ENCODE measurements at places on chromosomes 6 and 20.
A peak's percentile ranks its signal among the peaks of the same experiment; 100 is the strongest.

DNA sequence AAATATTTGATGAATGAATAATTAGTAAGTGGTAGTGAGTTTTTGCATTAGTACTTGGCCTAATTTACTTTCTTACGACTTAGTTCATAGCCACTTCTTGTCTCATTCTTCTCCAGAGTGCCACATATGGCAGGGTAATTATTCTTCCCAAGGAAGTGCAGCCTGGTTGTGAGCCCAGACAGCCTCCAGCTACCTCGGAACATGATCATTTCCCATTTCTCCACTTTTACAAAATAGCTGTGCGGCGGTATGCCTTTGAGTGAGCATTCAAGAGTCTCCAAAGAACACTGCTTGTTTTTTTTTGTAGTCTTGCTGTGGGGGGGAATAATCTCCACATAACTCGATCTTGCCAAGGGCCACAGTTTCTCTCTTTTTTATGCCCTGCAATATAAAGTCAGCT is 765.0 kb downstream of the HDGFL1 start:
- DNase-seq, result no peak

DNA sequence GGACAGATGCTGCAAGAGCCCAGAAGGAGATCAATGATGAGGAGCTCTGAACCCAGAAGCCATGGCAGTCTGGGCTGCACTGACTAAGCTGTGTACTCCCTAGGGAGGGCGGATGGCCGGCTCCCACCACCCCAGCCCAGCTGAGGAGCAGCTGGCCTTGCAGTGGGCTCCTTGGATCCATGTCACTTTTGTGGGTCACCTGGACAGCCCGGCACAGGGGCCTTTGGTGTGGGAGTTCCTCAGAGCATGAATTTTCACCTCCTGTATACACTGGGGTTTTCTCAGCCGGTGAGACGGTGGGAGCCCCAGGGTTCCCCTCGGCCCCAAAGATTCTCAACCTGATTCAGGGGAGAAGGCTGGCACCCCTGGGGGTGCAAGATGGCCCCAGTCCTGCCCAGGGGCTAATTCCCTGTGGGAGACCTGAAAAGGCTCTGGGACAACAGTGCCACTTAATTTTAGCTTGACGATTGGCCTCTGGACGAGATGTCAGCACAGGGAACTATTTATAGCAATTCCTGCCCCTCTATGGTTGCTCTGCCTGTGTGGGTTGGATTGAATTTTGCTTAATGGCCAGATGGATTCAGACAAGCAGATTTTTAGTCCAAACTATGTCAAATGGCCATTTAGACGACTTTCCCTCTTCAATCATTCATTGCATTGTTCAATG is 121.6 kb upstream of the PMEPA1 start:
- no peak for DNase-seq

DNA sequence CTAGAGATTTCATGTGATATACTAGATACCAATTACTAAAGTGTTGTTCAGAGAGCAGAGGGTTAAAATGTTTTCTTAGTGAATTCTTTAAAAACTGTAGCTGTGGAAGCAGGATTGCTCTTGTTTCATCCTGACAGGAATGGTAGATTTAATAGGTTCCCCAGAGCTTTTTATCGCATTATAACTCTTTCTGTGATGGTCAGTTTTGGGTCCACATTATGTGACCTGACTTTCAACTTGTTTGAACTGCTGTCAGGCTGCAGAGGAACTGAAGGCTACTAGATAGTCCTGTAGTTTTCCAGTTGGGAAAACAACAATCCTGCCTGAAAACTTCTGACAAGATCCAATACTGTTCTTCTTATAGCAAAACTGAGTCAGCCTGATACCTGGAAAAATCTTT is 329.3 kb upstream of the FLRT3 start:
- no peak for DNase-seq

GRCh38 chr6:68976260-68976659 is 341.2 kb downstream of the ADGRB3 start:
- DNase-seq, result no peak

- no peak for DNase-seq
Measured at GRCh38 chr6:149084026-149084425, 233.5 kb upstream of the TAB2 start.

- no peak for DNase-seq
Measured at GRCh38 chr6:102355578-102355977, 962.1 kb downstream of the GRIK2 start.

DNA sequence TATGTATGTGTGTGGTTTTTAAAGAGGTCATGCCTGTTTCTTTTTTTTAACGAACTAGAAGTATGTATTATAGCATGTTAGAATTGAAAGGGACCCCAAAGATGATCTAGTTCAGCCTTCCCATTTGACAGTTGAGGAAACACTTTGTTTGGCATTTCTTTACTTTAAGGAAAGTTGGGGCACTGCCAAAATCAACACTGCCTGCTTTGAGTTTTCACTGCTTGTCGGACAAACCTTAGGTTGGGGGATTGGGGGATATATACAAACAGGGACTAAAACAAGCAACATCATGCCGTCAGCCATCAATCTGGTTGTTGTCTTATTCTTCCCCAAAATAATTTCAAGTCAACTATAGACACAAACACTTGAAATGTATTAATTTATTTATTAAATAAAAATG is 14.1 kb upstream of the CALHM6 start:
- no peak for DNase-seq

- DNase-seq, result no peak
Measured at GRCh38 chr6:166575205-166575604, 11.3 kb downstream of the RAMACL start.

GRCh38 chr6:158705386-158706126 is 55.7 kb downstream of the SYTL3 start:
- DNase-seq, result no peak

DNA sequence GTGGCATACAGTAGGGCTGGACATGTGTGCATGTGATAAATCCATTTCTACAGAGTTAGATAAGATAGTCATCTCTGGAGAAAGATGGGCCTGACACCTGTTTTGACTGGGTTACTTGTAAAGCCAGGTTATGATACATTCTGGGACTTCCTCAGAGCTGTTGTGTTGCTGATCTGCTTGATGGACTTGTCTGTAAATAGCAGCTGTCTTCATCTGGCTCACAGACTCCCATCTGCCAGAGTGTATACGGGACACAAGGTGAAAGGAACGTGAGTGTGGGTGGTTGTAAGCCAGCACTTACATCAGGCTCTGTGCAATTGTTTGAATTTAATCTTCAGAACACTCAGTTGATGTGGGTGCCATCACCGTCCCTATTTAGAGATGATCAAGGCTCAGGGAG is 49.8 kb downstream of the ZDHHC14 start:
- no peak for DNase-seq

- no peak for DNase-seq
Measured at GRCh38 chr6:120938876-120939472, 395.3 kb downstream of the TBC1D32 start.

- DNase-seq, result no peak
Measured at GRCh38 chr6:119276211-119276610, 73.3 kb downstream of the MAN1A1 start.

DNA sequence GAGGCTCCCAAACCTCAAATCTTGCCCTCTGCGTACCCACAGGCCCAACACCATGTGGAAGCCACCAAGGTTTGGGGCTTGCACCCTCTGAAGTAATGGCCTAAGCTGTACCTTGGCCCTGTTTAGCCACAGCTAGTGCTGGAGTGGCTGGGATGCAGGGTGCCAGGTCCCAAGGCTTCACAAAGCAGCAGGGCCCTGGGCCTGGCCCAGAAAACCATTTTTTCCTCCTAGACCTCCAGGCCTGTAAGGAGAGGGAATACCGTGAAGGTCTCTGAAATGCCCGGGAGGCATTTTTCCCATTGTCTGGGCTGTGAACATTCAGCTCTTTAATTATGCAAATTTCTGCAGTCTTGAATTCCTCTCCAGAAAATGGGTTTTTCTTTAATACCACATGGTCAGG is 223.7 kb upstream of the CCN2 start:
- no peak for DNase-seq

- no peak for DNase-seq
Measured at GRCh38 chr6:128039543-128039942, 138.7 kb upstream of the THEMIS start.

DNA sequence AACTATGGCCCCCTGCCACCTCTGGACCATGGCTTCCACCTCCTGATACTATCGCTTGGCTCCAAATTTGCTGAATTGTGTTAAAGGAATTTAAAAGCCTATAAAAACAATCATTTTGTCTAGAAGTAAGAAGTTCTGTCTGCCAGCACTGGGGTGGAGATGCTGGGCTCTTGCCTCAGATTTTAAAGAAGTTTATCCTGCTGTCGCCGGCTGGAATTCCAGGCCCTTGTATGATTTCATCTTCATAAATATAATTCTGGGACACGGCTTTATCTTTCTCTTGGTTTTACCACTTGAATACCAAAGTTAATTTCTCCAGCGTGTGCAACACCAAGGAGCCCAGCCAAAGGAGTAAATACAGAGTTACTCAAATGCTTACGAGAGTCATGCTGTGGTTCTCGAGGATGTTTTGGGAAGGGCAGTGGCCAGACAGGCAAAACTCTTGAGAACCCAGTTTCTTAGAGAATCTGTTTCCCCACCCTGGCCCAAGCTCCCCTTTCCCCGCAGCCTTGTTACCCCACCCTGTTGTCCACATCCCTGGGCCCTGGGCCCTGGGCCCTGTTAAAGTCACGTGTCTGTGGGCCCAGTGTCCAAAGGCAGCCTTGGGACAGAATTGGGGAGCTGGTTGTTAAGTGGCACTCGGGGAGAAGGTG is 31.9 kb downstream of the C6orf89 start:
- no peak for DNase-seq

DNA sequence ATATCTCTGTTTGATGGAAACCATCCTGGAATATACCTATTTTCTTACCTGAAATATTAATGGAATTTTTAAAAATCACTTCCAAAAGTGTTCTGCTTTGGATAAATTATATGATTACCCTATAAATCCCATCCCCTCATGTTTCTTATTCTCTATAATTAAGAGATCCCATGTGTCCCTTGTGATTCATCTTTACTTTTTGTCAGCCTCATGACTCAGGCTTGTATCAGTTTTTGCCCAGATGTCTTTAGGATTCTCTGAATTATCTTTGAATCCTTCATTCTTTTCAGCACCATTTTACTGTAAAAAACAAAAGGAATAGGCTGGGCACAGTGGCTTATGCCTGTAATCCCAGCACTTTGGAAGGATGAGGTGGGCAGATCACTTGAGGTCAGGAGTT is 804.5 kb upstream of the CITED2 start:
- no peak for DNase-seq

GRCh38 chr6:155523821-155524651 is 68.4 kb upstream of the NOX3 start:
- DNase-seq, result no peak

DNA sequence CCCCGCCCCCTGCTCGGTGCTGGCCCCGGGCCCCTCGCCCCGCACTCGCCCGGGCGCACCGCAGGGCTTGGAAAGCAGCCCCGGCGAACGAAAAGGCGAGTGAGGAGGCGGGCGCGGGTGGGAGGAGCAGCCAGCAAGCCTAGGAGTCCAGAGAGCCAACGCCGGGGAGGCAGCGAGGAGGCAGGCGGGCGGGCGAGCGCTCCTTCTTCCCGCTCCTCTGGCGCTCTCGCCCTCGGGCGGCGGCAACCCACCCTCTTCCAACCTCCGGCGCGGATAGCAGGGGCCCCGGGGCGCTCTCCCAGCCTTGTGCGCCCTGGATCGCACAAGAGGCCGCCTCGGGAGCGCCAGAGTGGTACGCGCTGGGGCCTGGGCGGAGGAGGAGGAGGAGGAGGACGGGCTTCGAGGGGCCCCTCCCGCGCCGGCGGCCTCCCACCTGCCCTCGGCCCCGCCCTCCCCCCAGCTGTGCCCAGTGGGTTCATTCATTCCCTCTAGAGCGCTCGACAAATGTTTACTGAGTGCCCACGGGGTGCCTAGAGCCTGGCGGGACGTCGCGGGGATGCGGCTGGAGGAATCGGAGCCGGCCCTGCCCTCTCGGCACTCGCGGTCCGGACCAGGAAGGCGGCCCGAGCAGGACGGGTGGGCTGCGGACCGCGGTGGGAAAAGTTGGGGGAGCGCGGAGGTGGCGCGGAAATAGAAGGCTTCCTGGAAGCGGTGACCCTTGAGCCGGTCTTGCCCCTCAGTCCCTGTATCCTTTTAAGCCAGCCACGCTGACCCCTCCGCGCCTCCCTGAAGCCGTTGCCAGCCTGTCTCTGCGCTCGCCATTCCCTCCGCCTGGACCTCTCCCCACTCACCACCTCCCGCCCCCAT is at the start of gene BMP7:
Gene BMP7 (minus strand): TSS at position 351 of the 867 bp plus-strand sequence. CDS start 519 bp downstream, outside the sequence.
- peak; percentile 9 for DNase-seq

DNA sequence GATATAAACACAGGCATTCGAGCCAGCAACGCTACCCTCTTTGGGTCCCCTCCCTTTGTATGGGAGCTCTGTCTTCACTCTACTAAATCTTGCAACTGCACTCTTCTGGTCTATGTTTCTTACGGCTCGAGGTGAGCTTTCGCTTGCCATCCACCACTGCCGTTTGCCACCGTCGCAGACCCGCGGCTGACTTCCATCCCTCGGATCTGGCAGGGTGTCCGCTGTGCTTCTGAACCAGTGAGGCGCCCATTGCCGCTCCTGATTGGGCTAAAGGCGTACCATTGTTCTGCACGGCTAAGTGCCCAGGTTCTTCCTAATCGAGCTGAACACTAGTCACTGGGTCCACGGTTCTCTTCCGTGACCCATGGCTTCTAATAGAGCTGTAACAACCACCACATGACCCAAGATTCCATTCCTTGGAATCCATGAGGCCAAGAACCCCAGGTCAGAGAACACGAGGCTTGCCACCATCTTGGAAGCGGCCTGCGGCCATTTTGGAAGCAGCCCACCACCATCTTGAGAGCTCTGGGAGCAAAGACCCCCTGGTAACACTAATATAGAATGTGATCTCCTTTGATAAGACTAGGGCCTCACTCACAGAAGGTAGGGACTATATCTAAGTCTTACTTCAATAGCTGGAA is 973 bp downstream of the UBD start:
- no peak for DNase-seq

DNA sequence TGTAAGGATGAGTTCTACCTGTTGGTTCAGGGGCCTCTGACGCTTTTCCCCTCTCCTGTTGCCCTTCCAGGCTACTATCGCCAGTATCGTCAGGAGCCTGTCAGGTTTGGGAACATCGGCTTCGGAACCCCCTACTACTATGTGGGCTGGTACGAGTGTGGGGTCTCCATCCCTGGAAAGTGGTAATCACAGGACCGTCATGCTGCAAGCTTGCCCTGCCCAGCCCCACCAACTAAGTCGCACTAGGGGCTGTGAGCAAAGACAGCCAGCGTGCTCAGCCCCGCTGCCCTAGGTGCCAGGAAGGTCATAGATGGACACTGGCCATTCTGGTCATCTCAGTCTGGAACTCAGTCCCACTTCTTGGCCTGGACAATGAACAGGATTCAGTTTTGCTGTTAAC is 102.1 kb downstream of the FNDC1 start:
- no peak for DNase-seq

GRCh38 chr20:2820896-2821869 is 5.0 kb downstream of the TMEM239 start:
- DNase-seq, result no peak

DNA sequence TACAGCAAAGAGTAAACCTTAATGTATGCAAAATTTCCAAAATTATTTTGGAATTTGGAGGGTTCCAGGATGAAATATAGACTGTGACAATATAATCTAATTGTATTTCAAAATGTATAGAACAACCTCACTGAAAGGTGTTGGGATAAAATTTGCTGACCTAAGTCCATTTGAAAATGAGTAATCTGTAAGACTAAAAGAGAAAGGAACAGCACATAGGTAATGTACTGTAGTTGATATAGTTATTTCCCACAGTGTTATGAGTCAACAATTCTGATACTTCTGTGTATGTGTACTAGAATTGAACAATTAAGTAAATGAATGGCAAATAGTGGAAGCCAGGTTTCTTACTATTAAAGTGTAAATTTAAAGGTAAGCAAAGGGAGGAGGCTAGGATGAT is 23.8 kb upstream of the ELOVL4 start:
- DNase-seq, result no peak

Measured in nucleus accumbens (tissue), 56 donors.